ENCODE measurements at places on chromosomes 6 and 20. TPM values are rescaled to one million over a fixed set of nuclear protein-coding genes. Genes with fewer than 3 reads are reported as not detected.

DNA sequence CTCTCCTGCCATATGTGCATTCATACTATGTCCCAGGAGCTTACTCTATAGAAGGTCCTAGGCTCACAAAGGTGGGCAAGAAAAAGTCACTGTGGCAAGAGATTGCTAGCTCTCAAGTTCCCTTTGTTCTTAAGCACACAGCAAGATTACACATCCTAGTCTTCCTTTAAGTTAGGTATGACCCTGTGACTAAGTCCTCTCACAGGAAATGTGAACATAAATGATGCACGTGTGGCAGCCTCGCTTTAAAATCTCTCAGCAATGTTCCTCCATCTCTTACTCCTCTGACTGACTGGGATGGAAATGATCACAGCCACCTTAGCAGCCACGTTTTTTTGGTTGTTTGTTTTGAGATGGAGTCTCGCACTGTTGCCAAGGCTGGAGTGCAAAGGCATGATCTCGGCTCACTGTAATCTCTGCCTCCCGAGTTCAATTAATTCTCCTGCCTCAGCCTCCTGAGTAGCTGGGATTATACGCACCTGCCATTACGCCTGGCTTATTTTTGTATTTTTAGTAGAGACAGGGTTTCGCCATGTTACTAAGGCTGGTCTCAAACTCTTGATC is 35.7 kb upstream of the HAO1 start:
- no peak for DNase-seq

- peak; percentile 99 for DNase-seq
Observed at GRCh38 chr6:157763129-157763903, 59.7 kb upstream of the SNX9 start.

Gene KCNB1
- not detected for total RNA-seq

Gene MAN1A1
- total RNA-seq: 39.8 TPM

GRCh38 chr6:44897316-44897715 is 430.8 kb upstream of the RUNX2 start:
- DNase-seq: no peak

Gene DLGAP4
- 31.0 TPM for total RNA-seq

Gene PTK6
- total RNA-seq: 15.7 TPM

Gene TGM2
- 41.2 TPM for total RNA-seq

Gene FAM135A
- total RNA-seq: 19.3 TPM

DNA sequence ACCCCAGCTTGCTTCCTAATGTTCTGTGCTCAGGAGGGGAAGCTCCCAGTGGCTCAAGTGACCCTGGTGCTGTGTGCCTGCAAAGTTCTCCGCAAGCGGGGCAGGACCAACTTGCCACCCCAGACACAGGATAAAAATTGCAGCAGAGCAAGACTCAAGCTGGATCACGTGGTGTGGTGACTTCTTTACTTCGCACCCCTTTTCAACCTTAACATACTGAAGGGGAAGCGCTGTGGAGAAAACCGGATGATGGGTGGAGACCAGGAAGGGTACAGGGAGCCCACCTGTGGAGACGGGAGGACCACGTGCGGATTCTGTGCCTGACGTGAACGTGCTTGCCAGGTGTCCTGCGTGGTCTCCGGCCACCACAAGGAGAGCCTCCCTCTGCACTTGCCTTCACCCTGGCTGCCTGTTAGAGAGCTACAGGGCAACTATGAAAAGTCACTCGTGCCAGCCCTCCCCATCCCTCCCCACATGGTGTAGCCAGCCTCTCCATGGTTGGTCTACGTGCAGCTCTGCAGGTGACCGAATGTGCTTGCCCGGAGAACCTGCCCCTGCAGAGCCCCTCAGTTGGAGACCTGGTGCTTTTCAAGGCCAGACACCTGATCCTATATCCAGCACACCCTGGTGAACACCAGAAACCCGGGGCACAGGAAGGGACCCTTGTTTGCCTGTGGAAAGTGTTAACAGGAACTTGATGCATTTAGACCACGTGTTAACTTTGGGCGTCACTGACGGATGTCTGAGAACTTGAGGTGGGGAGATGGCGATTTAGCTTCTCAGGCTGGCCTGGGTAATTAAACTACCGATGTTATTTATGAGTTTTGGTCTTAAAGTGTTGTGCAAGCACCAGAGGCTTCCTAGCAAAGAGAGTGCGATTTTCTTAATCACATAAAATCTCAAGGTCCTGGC is 23.9 kb upstream of the DACT2 start:
- DNase-seq: no peak

DNA sequence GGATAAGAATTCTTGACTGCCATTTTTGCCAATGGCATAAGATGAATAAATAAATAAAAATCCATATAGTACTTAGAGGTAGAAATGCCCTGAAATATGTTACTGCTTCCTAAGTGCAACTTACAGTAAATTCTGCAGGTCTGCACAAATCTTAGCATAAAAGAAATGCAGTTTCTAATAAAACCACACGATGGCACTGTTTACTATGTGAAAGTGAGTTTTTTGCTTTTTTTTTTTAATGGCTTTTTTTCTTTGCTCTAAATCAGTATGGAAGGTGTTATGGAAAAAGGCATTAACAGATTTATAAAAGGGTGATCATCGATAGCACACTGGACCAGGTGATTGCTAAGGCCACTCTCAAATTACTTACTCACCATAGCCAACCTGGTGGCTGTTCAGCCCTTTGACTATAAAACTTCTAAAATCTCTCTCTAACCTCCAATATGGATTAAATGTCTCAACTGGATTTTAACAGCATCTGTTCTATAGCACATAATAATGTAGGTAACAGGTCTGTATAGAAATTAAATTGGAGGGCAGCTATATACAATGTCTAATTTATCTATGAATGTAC is 45.8 kb downstream of the AHI1 start:
- peak; percentile 20 for DNase-seq

GRCh38 chr20:22472447-22473100 is 111.8 kb downstream of the FOXA2 start:
- DNase-seq: no peak

Gene GGTLC1
- not detected for total RNA-seq

DNA sequence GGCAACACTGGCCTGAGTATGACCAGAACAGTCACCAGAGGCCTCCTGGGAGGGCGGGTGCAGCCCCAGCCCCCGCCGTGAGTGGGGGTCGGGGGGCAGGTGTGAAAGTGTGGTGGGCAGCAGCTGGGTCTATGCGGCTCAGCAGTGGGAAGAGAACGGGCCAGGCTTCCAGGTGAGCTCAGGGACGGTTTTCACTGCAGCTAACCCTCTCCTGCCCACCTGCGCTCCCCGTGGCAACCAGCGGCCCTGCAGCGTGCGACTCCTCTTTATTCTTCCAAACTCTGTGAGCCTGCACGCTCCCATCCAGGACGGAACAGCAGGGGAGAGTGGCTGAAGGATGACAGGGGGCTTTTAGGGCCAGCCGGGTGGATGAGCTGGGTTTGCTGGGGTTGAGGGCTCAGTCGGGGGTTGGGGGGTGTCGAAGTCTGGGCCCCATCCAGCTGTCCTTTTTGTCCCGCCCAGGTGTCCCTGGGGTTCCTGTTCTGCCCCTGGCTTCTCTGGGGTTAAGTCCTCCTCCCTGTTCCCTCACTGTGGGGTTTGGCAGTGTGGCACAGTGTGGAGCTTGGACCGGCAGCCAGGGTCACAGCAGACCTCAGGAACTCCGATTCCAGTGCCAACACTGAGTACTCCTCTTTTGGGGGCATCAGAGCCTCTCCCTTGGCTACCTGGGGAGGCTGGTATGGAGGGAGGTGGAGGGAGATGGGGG is 859 bp upstream of the BIRC7 start:
- DNase-seq: no peak

GRCh38 chr6:158758941-158759479 is 60.2 kb downstream of the EZR start:
- DNase-seq: no peak

Gene RAMACL
- 0.17 TPM for total RNA-seq

Gene TRIM15
- total RNA-seq: not detected

GRCh38 chr20:19943061-19943521 is 74.1 kb upstream of the NAA20 start:
- DNase-seq: no peak

Gene GJA10
- total RNA-seq: not detected

Gene SDC4
- total RNA-seq: 187 TPM

- DNase-seq: no peak
Observed at GRCh38 chr6:73873081-73873480, 177.1 kb downstream of the CD109 start.

Gene HLA-DQB1
- 1.7 TPM for total RNA-seq

DNA sequence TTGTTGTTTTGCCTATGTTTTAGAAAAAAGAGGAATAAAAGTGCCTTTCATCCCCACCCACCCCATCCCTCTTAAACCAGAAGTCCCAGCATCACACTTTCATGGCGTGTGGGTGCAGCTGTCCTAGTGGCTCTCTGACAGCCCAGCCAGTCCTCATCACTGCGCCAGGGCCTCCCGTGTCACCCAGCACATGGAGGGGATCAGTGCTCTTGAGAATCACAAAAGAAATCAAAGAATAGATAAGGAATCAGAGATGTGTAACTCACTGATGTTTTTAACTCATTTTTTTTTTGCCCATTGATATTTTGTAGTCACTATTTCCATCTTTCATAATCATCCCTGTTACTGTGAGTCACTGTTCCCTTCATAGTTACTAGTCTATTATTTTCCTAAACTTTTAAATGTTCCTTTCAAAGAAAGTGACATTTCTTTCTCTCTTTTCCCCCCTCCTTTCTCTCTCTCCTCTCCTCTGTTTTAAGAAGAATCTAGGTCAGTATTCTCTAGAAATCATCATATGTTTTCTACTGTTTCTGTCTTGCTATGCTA is 78.6 kb downstream of the AIG1 start:
- no peak for DNase-seq

- no peak for DNase-seq
Observed at GRCh38 chr6:113565306-113565705, 291.8 kb upstream of the MARCKS start.

DNA sequence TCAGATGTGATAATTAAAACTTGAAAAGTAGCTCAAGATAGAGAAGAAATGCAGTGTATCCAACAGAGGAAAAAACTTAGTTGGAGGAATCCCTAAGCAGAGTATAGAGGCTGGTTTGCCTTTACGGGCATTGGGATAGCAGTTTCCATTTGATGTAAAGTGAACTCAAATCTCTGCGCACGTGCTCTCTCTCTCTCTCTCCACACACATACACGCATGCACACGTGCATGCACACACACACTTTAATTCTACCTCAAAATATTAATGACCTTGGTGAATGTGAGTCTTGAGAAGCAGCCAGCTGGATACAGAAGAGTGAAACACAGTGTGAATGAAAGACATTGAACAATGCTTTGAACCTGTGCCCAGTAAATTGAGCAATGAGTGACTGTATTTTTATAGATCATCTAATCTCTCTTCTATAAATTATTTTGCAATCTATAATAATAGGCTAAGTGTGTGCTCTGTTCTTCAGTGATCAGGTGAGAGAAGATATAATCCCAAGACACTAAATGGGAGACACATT is 247.7 kb upstream of the FAM83B start:
- DNase-seq: no peak

DNA sequence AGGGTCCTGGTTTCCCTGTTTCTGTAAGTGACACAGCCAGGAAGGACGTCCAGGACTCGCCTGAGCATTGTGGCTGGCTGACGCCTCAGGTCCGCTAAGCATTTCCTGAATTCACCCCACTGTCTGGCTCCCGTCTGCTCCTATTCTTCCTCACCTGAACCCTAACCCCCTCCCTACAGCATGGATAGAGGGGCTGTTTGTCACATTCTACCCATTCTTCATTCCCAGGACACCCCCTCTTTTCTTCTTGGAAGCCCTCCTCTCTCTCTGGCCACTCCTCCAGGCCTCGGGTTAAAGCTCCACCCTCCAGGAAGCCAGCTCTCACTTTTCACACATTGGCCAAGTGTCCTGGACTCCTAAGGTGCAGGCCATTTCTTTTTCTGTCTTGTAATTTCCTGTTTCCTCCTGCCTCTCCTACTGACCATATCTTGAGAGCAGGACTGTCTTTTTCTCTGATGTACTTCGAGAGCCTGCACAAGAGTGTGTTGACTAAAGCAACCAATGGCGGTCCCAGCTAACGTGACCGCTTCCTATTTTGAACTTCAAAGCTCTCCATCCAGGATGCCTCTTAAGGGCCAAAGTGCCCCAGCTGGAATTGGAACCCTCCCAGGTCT is 24.2 kb upstream of the MYMX start:
- no peak for DNase-seq

Gene PRPH2
- not detected for total RNA-seq

Gene RIPPLY2
- 1.8 TPM for total RNA-seq

Gene MYH7B
- 0.11 TPM for total RNA-seq

DNA sequence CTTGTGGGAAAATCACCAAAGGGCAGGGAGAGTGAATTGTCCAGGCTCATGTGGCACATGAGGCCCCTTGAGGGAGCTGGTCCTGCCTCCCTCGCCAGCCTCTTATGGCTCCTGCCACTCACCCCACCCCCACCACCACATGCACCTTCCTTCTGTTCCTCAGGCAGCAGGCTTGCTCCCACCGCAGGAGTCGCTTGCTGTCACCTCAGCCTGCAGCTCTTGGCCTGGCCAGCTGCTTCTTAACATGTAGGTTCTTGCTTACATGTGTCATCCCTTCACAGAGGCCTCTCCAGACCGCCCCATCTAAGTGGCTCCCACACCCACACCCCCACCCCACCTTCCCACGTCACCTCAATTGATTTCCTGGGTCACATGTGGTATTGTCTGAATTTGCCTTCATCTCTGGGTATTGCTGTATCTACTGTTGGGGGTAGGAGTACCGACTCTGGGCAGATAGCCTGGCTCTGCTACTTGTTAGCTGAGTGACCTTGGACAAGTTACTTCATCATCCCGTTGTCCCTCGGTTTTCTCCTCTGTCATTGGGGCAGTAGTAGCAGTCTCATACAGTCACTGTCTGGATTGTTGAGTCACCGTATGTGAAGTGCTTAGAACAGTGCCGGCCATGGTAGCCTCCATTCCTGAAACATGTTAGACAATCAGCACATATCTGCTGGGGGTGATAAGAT is 41.7 kb downstream of the SLC9A8 start:
- DNase-seq: peak; percentile 64

Gene KCNK5
- total RNA-seq: 0.04 TPM

DNA sequence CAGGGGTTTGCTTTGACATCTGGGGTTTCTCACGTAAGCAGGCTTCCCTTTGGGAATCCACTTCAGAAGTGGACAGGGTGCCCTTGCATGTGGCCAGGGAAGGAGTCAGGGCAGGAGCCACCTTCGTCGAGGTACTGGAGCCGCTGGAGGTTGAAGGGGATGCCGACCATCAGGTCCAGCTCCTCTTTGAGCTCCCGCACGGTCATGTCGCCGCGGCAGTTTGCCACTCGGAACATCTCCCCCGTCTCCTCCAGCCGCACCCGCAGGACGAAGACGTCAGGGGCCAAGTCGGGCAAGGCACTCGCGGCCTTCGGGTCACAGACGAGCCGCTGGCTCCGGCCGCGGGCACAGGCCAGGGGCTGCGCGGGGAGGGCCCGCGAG is 360 bp downstream of the ANKRD60 start:
- no peak for DNase-seq

- no peak for DNase-seq
Observed at GRCh38 chr20:61755971-61756845, 309.5 kb downstream of the TAF4 start.

Gene SLC35F1
- total RNA-seq: not detected

Gene IRF4
- not detected for total RNA-seq

- peak; percentile 32 for DNase-seq
Observed at GRCh38 chr6:15244620-15245360, 1.1 kb upstream of the JARID2 start.

Gene KIF6
- 0.14 TPM for total RNA-seq

Gene SLC22A1
- total RNA-seq: 0.60 TPM

Gene ELOVL2
- total RNA-seq: 0.18 TPM

GRCh38 chr6:106444777-106445507 is 84.4 kb downstream of the CRYBG1 start:
- DNase-seq: peak; percentile 62

- no peak for DNase-seq
Observed at GRCh38 chr6:138492113-138492512, 7.2 kb downstream of the NHSL1 start.

Gene ULBP1
- 6.4 TPM for total RNA-seq
